ENCODE measurements at places on chromosomes 16 and 17.

- DNase-seq: no peak
These were observed 9.1 kb upstream of the MSL1 start for GRCh38 chr17:40112718-40113109.

DNA sequence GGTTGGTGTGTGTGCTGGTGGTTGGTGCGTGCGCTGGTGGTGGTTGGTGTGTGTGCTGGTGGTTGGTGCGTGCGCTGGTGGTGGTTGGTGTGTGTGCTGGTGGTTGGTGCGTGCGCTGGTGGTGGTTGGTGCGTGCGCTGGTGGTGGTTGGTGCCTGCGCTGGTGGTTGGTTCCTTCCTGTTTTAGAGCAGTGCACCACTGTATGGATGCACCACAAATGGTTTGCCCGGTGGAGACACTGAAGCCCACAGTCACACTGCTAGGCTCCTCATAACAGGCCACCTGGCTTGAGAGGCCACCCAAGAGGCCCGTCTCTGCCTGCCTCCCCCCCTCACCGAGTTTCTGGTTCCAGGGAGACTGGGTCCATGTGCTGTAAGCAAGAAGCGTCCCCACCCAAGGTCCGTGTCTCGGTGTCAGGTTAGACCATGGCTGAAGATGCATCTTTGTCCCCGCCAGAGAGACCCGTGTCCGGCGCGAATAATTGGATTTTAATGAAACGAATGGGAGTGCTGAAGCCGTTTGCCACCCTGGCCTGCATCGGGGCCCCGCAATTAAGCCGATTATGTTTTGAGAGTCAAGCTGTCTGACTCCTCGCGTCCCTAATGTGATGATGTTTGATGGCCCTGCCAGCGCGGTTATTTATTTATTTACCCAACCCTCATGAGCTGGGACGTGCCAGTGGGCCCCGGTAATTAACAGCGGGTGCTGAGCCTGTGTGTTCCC is 161.3 kb upstream of the GSE1 start:
- DNase-seq: no peak

DNA sequence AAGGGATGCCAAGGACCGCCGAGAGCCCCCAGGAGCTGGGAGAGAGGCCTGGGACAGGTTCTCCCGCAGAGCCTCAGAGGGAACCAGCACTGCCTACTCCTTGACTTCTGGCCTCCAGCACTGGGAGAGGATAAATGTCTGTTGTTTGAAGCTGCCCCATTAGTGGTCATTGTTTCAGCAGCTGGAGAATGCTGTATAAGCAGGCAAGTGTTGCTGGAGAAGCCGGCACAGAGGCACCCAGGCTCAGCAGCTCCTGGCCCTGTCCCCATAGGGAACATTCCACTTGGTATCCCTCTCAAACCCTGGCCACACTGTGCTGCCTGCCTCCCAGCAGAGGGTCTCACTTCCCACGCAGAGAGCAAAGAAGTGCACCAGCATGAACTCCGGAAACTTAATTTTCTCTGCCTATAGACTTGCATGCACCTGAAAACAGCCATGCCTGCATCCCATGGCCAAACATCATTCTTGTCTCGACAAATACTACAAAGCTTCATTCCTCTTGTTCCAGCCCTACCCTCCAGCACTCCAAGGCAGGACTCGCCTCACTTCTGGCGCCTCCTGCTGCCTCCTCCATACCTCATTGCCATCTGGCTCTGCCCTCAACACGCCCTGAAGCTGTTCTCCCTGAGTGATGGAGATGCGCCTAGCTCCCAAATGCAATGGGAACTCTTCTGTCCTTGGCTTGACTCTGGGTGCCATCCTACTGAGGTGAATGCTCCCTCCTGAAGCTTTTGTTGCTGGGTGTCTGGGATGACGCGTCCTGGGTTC is 88.1 kb downstream of the DNAH17 start:
- DNase-seq: peak; percentile 12

GRCh38 chr17:45411348-45412105 is 21.1 kb downstream of the ARHGAP27 start:
- no peak for DNase-seq

GRCh38 chr16:56938664-56939513 is 6.9 kb downstream of the HERPUD1 start:
- DNase-seq: no peak

- peak; percentile 81 for DNase-seq
These were observed 32.2 kb upstream of the CHMP6 start for GRCh38 chr17:80959330-80960036.

- DNase-seq: no peak
These were observed 11.0 kb upstream of the CAMKK1 start for GRCh38 chr17:3903881-3904290.

DNA sequence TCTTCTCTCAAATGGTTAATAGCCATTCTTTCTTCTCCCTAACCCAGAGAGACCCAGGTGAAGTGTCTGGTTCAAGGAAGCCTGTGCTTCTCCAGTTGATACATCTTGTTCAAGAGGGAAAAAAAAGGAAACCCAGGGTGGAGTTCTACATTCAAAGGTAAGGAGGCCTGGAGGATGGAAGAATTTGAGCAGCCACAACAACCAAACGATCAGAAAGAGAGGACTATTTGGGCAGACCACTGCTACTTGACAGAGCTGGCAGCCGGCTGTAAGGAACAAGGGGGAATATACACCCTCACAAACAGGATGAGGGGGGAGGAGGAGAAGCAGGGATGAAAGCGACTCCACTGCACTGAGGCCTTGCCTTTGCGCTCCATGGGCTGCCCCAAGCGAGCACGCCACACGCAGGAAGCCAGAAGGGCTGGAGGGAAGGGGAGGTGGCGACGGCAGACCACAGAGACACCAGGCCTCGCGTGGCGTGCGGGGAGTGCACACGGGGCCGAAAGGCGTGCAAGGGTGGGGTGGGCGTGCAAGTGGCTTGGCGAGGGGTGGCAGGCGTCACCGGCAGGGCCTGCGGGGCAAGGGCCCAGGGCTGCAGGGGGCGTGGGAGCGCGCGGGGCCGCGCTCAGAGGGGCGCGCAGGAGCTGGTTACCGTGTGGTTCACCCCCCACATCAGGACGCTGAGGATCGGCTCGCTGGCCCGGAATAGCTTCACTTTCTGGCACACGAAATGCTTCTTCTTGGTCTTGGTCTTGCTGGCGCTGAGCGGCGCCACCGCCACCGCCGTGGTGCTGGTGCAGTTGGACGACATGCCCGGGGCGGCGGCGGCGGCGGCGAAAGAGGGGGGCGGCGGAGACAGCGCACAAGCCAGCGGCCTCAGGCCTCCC is 499 bp downstream of the PIP4K2B start:
- no peak for DNase-seq

GRCh38 chr17:8995711-8996110 is 25.6 kb upstream of the NTN1 start:
- no peak for DNase-seq

- no peak for DNase-seq
These were observed 139.7 kb downstream of the SEC14L1 start for GRCh38 chr17:77280304-77281121.

DNA sequence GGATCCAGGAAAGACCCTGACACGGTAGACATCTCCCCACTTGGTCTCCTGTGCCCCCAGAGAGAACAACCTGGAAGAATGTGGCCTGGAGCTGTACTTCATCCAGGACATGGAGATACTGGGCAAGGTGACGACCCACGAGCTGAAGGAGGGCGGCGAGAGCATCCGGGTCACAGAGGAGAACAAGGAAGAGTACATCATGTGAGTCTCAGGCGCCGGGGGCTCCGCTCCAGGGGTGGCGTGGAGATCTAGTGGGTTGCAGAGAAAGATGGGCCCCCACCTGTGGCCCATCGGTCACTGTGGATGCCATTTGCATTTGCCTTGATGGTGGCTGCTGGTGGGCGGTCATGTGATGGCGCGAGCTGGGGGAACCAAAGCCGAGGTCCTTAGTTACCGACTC is 14.9 kb upstream of the CLEC18A start:
- DNase-seq: no peak

DNA sequence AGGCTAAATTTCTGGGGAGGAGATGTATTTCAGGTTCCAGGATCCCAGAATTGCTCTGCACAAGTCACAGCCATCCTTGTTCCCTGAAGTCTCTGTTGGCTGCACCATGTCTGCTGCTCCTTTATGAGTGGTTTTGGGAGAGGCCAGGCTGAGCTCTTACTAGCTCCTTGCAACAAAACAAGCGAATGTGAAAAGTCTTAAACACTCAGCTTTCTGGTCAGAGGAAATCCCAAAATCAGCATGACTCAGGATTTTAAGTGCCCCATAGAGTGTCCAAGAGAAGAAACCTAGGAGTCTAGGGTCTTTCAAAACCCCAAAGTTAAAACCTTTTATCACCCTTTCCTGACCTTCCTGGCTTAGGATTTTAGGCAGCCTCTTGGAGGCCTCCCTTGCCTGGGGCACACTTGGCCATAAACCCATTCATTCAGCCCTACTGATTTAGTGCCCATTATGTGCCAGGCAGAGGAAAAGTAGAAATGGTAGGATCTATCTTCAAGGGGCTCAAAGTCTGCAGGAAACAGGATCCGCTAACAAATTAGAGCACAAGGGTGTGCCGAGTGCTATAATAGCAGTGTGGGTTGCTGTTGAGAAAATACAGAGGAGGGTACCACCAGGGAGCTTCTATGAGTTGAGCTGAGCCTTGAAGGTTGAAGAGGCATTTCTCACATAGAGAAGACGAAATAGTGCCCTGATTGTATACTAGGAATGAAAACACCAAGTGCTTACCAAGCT is 36.9 kb downstream of the SOST start:
- DNase-seq: no peak

GRCh38 chr17:81130385-81131361 is 34.6 kb upstream of the PVALEF start:
- peak; percentile 40 for DNase-seq

DNA sequence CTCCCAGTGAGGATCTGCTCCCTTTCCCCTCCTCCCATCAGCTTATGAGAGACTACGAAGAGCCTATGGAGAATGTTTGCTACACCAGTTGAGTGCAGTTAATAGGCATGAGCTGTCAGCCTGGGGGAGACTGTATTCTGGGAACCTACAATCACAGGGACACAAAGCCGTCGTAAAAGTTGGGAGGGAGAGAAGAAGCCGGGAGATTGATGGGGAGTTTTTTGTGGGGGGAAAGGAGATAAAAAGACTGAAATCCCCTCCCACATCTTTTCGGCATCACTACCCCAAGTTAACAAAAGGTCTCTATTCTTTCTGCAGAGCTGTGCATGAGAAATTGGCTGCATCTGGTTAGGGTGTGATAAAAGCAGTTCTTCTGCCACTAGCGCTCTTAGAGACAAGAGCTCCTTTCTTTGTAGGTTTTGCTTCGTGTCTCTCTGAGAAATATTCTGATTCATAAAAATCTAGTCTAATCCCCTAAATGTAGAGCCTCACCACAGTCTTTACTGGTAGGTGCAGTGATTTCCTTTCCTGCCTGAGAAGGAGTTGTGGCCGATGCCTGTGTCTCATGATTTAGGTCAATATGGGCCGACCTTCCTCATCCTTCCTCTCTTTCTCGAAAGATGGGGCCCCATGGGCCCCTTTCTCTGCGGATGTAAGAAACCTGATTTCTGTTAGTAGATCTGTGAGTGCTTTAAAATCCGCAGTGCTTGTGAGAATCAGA is 77.4 kb downstream of the BPTF start:
- no peak for DNase-seq

- DNase-seq: no peak
These were observed 9.5 kb downstream of the AMFR start for GRCh38 chr16:56415875-56416274.

DNA sequence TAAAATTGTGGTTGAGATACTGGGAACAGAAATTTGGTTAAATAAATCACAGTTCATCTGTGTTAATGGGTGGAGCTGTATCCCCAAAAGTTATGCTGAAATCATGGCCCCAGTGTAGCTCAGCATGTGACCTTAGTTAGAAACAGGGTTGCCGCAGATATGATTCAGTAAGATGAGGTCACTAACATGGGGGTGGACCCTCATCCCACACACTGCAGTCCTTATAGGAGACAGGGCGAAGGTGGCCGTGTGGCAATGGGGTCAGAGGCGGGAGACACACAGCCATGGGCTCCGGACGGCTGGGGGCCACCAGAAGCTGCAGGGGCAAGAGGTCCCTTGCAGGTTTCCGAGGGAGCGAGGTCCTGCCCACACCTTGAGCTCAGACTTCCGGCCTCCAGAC is 10.7 kb downstream of the GALNS start:
- DNase-seq: no peak

DNA sequence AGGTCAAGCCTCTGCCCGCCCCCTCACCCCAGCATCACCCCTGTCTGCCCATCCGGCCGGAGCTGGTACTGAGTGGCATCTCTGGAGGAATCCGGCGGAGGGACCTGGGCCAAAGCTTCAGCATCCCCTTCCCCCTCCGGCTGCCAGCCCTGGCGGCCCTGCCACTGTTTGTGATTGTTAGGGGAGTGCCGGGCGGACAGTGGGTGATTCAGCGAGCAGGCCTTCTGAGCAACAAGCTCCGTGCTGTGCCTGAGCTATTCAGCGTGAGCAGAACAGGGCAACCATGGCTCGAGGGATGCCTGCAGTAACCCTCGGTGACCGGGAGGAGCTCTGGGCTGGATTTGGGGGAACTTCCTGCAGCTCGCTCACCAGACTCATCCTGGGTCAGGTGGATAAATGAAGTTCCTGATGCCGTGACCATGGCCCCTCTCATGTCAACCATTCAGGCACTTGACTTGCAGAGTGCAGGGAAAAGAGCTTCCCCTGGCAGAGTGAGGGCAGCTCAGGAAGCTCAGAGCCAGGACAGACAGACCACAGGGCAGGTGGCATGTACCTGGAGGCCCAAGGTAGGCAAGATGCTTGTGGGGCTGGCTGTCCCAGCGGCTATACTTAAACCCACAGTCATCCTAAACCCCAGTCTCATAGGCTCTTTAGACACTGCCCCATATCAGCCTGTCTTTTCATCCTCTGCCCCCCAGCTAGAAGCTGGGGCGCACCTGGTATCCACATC is 24.3 kb upstream of the MLKL start:
- peak; percentile 90 for DNase-seq

DNA sequence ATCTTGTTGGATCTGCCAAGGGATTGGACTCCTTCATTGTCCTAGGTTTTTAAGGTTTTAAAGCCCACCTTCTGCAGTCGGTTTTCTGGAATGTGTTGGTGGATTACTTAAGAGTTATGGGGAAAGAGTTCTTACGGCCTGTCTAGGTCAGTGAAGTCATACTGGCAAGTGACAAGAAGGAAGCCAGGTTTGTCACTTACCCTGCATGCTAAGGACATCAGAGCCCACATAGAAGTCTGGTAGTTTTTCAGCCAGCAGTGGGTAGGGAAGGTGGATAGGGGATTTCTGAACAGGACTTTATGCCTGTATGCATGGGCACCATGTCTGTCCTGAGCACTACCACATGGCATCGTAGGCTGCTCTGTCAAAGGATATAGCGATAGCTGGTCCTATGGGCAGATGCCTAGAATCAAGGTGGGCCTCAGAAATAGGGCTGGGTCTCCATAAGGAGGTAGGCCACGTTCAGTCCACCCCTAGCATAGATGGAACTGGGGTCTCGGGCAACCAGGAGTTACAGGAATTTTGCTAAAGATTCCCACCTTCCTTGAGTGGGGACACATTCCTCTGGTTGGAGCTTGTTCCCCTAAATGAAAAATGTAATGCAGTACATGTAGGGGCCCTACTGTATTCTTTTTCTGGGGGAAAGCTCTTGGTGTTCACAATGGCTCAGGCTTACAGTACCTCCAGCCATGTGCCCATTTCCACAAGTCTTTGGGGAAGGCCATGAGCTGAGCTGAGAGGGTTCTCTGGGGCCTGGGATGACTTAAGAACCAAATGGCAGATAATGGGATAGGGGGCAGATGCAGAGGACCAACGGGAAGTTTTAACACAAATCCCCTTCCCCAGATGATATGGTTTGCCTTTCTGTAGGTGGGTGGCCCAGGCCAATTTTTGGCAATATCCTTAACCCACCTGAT is 27.5 kb downstream of the TRPV2 start:
- DNase-seq: no peak

Measured in C1 segment of cervical spinal cord (tissue), 14 donors.